PC-9 (cell line): ENCODE measurements at places on chromosomes 5 and 9.

- DNase-seq: no peak
These were observed 945.2 kb upstream of the C9orf72 start for GRCh38 chr9:28518439-28518838.

GRCh38 chr9:116763770-116764169 is 76.7 kb downstream of the TRIM32 start:
- DNase-seq: no peak

DNA sequence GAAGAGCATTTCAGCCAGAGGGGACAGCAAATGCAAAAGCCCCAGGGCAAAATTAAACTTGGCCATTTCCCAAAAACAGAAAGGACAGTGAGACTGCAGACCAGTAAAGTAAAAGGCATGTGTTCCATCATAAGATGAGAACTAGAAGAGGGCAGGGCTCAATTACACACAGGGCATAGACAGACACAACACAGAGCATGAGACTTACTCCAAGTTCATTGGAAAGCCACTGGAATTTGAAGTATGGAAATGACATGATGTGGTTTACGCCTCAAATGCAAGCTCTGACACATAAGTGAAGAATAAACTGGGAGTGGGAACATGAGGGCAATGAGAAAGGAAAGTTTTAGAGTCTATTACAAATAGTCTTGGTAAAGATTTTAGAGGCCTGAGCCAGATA is 446.6 kb upstream of the GRIA1 start:
- no peak for DNase-seq

DNA sequence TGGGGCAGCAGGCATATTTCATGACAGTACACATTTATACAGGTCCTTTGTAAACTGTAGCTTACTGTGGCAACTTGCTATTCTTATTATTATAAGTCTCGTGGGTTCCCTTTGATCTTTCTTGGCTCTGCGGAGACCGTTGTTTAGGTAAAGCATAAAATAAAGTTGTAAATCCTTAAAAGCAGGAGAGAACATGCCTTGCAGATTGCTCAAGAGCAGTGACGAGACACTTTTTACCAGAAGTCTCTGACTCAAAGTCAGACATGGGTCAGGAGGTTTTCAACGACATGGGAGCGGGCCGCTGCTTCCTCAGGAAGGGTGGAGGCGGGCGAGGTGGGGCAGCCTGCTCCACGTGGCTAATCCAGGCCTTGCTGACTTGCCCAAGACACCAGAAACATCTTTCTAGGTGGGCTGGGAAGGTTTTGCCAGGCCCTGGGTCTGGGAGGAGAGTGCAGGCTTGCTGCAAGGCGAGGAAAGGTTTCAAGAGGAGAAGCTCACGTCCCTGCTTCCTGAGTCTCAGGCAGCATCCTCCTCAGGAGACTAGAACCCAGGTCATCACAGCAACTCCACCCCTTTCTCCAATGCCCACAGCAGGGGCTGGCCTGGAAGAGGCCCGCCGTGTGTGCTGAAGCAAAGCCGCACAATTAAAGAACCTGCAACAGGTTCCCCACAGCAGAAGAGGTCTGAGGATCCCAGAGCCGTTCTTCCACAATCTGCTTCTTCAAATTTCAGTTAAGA is 6.5 kb downstream of the TBC1D2 start:
- peak; percentile 75 for DNase-seq

DNA sequence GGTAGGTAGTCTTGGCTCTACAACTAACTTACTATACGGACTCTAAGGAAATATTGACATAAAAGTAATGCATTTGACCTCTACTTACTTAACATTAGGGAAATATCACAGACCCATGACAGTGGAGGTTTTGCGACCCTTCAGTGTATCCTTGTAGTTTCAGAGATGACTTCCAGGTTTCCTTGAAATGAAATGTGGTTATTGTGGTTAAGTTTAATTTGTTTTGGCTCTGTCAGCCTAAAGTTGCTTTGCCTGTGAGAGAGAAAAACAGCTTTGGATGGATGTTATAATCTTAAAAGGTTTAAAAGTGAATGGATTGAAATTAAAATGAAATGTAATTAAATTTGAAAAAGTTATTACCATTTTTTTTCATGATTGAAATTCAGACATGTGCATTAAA is 42.9 kb downstream of the LRRTM2 start:
- no peak for DNase-seq
